ENCODE measurements at places on chromosomes 4 and X.

- DNase-seq: no peak
Measured at GRCh38 chr4:86879641-86880040, 12.6 kb downstream of the C4orf36 start.

GRCh38 chr4:26780539-26780938, 80.1 kb upstream of the STIM2 start:
- no peak for DNase-seq

DNA sequence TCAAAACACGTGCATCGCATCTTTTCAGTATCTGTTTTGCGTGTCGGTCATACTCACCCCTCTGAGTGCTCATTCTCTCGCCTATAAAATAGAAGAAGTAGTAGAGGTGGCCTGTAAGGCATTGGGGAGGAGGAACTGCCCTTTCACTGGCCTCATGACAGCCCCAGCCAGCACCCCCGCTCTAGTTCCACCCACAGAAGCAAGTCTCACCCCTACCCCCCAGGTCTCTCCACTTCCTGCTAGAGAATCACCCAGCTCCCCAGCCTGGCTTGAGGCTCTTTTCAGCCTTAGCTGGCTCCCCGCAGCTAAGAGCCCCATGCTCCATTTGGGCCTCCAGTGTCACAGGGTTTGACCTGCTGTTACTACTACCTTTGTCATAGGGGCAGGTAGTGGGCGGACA, 11.8 kb downstream of the HDAC6 start:
- no peak for DNase-seq

DNA sequence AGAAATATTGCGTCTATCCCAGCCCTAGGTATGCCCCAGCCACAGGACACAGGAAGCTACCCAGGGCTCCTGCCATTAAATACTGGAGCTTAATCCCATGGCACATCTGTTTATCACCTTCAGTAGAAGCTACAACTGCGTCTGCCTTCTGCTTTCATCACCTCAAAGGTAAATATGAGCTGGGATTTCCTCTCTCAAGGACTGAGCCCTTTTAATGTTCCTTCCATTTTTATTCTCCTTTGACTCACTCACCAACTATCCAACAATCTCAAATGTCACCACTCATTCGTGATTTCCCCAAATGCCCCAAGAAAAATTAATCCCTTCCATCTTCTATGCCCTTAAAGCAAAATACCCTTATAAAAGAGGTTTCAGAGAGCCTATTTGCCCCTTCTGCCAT, 1.8 kb upstream of the MID1 start:
- no peak for DNase-seq

DNA sequence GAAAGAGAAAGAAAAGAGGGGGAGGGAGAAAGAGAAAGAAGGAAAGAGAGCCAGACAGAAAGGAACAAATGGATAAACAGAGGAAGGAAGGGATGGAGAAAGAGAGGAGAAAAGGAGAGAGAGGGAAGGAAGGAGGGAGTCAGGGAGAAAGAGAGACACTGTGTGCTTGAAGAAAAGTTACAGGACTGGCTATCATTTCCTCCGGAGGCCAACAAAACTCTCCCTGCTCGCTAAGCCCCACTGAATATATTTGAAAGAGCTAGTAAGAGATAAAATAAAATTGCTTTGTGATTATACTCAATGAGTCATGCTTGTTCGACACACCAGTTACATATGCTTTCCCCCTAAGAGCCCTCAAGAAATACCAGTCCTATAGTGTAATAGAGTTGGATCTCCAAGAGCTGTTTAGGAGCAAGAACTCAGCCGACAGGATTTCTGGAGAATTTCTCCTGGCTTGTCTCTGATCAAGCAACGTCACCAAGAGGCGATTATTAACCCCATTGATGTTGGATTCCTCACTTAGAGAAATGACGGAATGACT, 102.2 kb downstream of the MXRA5 start:
- DNase-seq: peak; percentile 35
